Kidney tubule cell (primary cell): ENCODE measurements at places on chromosomes 7 and 10.
A peak's percentile ranks its signal among the peaks of the same experiment; 100 is the strongest.

- no peak for DNase-seq
These were observed 8.8 kb downstream of the DCLRE1C start for GRCh38 chr10:14945108-14945507.

GRCh38 chr10:21364196-21365114 lies 161.0 kb downstream of the SKIDA1 start:
- peak; percentile 93 for DNase-seq

GRCh38 chr10:4704034-4704545 lies 121.9 kb upstream of the AKR1E2 start:
- peak; percentile 99 for DNase-seq

DNA sequence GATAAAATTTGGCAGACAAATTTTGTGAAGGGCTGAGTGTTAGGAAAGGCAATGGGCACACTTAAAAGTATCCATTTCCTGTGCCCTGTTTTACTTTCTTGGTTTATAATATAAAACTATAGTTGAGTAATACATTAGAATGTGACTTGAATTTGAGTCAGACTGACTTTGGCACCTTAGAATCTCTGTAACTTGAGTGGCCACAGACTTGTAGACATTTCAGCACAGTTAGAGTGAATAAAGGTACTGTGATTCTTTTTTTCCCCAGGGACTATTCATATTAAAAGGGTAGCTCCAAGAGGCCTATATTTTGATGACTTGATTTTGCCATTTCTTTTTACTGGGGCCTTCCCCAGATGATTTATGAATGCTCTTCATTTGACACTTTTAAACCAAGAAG lies 22.4 kb downstream of the GBF1 start:
- peak; percentile 65 for DNase-seq

DNA sequence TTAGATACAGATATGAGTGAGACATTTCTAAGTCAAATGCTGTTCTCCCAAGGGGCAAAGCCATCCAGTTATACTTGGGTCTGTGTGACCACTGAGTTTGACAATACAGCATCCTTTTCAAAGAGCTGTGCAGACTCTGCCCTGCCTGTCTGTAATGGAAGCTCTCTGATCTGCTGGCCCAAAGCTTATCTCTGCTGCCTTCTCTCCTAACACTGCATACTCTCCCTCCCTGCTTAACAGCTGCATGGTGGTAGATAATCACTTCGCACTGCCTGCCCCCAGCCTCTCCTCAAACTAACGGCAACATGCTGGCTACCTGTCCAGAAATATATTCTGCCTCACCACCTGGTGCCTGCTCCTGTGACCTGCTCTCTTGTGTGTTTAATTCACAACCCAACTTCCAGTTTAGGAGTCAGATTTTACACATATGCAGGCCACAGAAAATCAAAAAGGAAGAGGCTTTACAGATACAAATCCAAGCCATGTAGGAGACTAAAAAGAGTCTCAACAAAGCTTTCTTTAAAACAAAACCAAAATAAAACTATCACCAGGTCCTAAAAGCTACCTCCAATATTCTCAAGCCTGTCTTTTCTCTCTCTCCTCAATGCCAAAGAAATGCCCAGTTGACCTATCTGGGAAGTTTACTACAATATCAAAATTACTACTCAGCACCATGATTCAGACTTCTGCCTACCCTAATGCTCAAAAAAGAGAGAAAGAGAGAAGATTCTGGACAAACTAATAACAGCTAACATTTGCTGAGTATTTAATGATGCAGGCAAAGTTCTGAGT lies 145.6 kb downstream of the RELN start:
- no peak for DNase-seq

DNA sequence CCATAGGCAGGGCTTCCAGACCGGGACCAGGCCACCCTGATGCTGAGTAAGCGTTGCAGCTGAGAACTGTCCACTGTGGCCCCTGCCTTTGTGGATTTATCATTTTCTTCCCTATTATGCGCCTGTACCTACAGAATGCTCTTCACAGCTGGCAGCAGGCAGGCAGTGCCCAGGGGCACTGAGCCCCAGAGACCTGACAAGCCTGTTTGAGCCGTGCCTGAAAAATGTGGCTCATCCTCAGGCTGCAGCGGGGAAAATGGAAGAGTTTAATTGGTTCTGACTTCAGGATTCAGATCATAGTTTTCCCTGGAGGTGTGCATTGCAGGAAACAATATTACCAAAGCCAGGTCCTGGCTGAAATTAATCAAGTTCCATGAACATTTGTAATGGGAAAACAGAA lies 200.2 kb downstream of the ZNF438 start:
- no peak for DNase-seq

GRCh38 chr7:130385600-130386066 lies 5.3 kb downstream of the CPA1 start:
- no peak for DNase-seq

DNA sequence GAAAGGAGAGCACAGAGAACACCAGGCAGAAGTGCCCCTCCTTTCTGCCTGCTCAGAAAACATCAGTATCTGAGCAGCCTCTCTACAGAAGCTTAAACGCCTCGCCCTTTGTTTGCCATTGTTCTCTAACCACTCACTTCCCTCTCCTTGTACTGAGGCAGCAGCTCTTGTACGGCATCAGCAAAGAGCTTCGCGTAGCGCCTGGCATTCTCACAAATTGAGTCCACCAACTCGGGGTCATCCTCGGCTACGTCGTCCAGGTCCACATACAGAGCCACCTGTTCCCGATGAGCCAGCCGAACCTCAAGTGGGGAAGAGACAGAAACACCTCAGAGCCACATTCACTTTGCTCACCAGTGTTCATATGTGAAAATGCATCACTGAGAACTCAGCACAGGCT lies 1.7 kb downstream of the MCM7 start:
- no peak for DNase-seq

- DNase-seq, result no peak
These were observed 160.7 kb upstream of the MKI67 start for GRCh38 chr10:128286762-128287500.

DNA sequence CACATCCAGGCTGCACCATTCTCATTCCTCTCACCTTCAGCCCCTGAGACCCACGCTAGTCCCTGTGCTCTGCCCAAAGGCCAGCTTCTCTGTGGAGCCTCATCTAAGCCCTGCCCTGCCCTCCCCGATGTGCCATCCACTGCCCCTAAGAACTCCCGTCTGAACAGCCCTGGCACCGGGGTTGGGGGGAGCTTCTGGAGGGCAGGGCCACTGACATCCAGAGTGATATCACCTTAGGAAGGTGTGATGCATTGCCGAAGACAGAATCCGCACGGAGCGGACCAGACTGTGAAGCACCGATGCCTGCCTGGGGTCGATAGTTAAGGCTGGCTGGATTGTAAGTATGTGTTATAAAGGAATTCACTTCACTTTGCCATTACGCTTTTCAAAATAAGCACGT lies 511.0 kb downstream of the PTPRN2 start:
- DNase-seq, result no peak

- no peak for DNase-seq
These were observed 229.2 kb downstream of the WDR11 start for GRCh38 chr10:121080281-121080891.

- DNase-seq, result peak; percentile 55
These were observed 41.5 kb upstream of the SMIM30 start for GRCh38 chr7:113159746-113160339.

- no peak for DNase-seq
These were observed 13.6 kb upstream of the LIPM start for GRCh38 chr10:88788924-88789323.
